Stromal cell of bone marrow (primary cell): ENCODE measurements at places on chromosomes 5 and 9.
A peak's percentile ranks its signal among the peaks of the same experiment; 100 is the strongest.

GRCh38 chr5:135761746-135762145, 72.7 kb upstream of the SLC25A48 start:
- DNase-seq = no peak

DNA sequence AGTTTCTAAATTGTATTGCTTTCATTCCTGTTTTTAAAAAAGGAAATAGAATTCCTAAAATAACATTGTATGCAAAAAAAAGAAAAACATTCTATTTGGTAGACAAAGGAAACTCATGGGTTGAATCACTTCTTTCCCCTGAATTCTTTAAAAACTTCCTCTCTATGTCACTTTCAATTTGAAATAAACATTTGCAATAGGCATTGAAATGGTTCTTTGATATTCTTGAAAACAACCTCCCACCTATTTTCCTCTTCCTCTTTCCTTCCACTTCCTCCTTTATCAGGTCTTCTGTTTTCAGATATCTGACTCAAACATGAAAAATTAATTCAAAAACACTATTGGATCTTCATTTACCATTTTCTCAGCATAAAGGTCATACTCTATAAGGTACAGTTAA, 442.0 kb upstream of the MEF2C start:
- no peak for DNase-seq

- DNase-seq = no peak
Observed at GRCh38 chr9:78438211-78438610, 141.3 kb downstream of the PSAT1 start.

DNA sequence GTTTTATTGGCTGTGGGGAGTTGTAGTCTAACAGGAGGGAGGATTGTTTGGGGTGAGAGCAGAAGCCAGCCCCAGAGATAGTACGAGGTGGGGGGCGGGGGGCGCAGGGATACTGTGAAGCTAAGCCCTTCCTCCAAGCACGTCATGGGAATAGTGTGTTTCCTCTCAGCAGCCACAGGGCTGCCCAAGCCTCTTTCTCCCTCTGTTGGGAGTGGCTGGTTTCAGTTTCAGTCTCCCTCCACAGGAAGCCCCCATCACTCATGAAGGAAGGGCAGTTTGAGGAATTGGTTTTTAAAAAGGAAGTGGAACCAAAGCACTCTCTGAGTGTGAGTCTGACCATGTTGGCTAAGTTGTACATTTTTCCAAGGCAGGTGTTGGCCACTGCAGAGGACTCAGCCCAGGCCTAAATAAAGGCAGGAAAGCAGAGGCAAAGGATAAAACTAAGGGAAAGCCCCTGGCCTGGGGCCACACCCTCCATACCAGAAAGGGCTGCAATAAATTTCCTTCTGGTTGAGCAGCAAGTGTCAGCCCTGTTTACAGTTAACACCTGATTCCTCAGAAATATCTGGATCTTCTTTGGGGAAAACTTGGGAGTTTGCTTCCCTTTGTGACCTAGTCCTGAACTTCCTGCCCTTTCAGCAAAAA, 3.2 kb downstream of the RAB24 start:
- peak; percentile 50 for DNase-seq

- DNase-seq = no peak
Observed at GRCh38 chr5:77444356-77444755, 47.8 kb downstream of the WDR41 start.
